ENCODE measurements at places on chromosomes 13 and 19.

- DNase-seq, result no peak
Measured at GRCh38 chr13:100039740-100040139, 49.2 kb upstream of the PCCA start.

DNA sequence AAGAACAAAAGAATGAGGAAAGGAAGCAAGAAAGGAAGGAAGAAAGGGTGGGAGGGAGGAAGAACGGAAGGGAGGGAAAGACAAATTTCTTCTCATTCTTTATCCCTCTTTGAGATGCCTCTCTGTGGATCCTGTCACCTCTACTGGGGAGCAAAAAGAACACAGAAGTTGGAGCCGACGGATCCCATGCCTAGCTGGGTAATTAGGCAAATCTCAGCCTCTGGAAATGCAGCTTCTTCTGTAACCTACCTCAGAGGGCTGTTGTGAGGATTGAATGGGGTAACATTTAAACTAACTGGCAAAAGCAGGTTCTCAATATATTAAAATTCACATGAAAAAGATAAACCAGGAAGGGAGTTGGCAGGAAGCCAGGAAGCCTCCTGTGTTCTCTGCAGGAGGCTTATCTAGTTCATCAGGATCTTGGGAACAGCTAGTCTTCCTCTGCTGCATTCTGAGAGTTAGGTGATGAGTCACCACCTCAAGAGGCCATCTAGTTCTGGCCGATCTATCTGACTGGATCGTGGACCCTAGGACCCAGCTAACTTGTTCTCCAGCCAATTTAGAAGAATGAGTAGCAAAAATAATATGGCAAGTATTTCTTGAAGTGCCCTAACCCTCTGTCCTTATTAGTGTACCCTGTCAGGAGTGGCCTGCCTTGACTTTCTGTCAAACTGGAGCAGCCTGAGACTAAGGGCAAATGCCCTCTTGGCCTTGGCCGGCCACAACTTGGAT lies 15.2 kb upstream of the CPB2 start:
- no peak for DNase-seq

DNA sequence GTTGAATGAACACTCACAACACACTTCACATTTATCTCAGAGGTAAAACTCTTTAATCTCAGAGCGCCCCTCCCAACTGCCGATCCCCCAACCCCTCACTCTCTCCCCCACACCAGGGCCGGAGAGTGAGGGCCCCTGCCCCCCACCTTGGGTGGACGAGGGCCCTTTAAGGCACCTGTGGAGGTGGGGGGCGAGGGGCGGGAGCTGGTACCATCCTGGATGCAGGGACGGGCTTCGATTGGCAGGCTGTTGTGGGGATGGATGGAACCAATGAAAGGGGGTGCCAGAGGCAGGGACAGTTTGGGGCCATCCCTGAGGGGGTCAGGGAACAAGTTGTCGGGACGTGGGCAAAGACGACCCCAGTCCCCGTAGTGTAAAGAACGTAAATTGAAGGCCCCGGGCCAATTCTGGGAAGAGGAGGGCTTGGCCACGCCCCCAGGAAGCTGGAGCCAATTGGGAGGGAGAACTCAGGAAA lies 1.7 kb upstream of the PNKP start:
- no peak for DNase-seq

- no peak for DNase-seq
Measured at GRCh38 chr13:24737042-24737441, 26.9 kb upstream of the RNF17 start.

DNA sequence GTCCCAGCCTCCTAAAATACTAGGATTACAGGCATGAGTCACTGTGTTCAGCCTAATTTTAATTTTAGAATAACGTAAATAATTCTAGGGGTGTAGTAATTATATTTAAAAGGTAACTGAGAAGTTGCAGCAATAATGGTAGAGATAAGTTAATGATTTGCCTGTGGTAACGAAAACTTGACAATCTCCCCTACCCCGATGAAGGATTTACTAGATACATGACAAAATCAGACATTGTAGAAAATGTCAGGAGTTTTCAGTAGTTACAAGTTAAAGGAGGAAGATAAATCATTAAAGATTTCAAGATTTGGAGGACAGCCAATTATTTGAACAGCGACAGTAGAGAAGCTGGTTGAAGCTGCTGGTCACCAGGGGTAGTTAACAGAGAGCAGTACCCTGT lies 652.2 kb upstream of the PCDH20 start:
- DNase-seq, result no peak

- no peak for DNase-seq
Measured at GRCh38 chr13:90276216-90276615, 1071.3 kb upstream of the MIR17HG start.

- no peak for DNase-seq
Measured at GRCh38 chr19:4678881-4679790, 9.0 kb upstream of the MYDGF start.

GRCh38 chr19:934865-935479 lies 9.1 kb downstream of the ARID3A start:
- DNase-seq, result no peak

DNA sequence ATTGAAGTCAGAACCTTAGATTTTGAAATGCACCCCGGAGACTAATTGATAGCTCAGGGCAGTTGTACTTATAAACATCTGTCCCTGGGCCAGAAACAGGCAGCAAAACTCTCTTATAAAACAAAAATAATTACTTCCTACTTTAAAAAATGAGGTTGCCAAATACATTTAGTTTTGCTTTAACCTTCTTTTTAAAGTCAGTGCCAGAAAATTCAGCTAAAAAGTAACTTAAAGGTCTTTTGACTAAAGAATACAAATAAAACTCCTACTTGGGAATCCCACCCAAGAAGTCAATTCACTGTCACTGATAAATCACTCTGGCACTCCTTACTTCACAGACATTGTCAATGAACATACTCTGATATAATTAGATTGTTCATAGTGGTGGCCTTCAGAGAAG lies 60.7 kb downstream of the DOCK9 start:
- no peak for DNase-seq

DNA sequence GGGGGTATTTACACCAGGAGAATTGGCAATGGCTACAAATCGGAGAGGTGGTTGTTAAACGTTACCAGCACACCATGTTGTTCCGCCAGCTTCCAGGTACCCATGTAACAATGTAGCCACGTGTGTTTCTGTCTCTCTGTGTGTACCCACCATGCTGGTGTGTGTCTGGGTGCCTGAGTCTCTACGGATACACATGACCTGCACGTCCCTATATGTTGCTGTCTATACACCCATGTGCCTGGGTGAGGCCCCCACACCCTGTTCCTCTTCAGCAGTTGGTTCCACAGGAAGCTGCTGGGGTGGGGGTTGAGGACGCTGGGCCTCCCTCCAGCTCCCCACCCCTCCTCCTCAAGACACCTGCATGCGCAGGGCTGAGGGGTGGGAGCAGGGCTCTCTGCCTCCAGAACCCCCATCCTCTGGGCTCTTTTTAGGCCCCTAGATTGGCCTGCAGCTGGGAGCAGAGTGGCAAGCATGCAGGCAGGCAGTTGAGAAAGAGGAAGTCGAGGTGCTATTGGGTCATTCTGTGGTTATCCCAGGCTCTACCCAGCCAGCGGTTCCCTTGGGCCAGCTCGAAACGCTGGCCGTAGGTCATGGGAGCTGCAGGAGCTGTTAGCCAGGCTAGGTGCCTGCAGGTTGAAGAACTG lies at the start of gene ARHGEF18:
Gene ARHGEF18, plus strand, starts transcription at position 351 of the 644 bp plus-strand sequence. CDS start 13,954 bp downstream, outside the sequence.
- DNase-seq, result peak; percentile 76

- no peak for DNase-seq
Measured at GRCh38 chr19:29542776-29543175, 17.0 kb downstream of the VSTM2B start.

- no peak for DNase-seq
Measured at GRCh38 chr19:29841559-29842367, 30.0 kb downstream of the CCNE1 start.

GRCh38 chr19:39645800-39646411 lies 9.8 kb upstream of the LGALS16 start:
- DNase-seq, result no peak

DNA sequence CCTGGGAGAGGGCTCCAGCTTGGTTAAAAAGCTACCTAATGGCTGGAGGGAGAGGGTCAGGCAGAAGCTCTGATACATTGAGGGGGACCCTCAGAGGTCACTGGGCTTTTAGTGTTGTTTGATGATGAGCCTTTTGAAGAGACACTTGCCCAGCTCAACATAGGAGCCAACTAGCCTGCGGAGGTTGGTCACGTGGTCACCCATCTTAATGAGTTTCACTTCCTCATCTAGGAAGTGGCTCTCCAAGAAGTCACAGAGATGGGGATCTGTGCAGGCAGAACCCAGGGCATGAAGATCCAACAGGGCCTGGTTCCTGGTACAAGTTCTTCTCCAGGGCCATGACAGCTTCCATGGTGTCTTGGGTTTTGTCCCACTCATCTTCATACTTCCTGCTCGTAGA lies 33.4 kb downstream of the IPO5 start:
- DNase-seq, result peak; percentile 38

DNA sequence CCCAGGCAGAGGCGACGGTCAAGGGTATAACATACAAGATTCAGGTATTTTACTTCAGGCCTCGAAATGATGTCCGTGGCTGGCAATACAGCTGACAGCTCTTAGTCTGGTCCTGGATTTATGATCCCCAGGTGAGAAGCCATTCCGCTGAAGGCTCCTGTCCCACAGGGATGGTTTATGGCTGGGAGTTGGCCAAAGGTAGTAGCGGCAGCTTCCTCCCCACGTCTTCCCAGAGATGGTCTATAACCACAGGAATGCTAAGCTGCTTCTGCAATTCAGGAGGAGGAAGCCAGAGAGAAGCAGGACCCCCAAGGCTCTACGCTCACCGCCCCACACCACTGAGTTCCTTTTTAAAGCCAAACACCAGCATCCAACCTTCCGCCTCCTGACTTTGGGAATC lies 27.1 kb downstream of the OLFM2 start:
- DNase-seq, result no peak

- no peak for DNase-seq
Measured at GRCh38 chr13:75220861-75221260, 261.1 kb downstream of the TBC1D4 start.

- DNase-seq, result peak; percentile 44
Measured at GRCh38 chr13:36981156-36981743, 17.9 kb downstream of the ALG5 start.

GRCh38 chr19:45613926-45614725 lies 12.1 kb upstream of the GPR4 start:
- DNase-seq, result no peak

DNA sequence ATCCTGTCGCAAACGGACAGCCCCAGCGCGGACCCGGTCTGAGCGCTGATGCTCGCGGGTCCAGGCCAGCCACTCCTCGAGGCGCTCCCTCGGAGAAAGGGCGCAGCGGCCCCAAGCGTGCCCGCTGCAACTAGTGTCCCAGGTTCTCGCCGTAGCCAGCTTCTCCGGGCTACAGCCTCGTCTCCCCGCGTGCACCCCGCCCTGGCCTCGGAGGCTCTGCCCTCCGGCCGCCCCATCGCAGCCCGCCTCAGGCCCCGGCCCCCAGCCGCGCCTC lies 487 bp downstream of the FLT1 start:
- no peak for DNase-seq

- no peak for DNase-seq
Measured at GRCh38 chr13:36030670-36031331, 100.4 kb downstream of the DCLK1 start.

GRCh38 chr13:74575729-74576125 lies 441.5 kb upstream of the KLF12 start:
- no peak for DNase-seq

- peak; percentile 94 for DNase-seq
Measured at GRCh38 chr19:11422163-11423065, 3.3 kb upstream of the RGL3 start.

- no peak for DNase-seq
Measured at GRCh38 chr13:20441056-20441455, 84.6 kb downstream of the CRYL1 start.

GRCh38 chr19:10086591-10087192 lies 575 bp downstream of the SHFL start:
- DNase-seq, result no peak

DNA sequence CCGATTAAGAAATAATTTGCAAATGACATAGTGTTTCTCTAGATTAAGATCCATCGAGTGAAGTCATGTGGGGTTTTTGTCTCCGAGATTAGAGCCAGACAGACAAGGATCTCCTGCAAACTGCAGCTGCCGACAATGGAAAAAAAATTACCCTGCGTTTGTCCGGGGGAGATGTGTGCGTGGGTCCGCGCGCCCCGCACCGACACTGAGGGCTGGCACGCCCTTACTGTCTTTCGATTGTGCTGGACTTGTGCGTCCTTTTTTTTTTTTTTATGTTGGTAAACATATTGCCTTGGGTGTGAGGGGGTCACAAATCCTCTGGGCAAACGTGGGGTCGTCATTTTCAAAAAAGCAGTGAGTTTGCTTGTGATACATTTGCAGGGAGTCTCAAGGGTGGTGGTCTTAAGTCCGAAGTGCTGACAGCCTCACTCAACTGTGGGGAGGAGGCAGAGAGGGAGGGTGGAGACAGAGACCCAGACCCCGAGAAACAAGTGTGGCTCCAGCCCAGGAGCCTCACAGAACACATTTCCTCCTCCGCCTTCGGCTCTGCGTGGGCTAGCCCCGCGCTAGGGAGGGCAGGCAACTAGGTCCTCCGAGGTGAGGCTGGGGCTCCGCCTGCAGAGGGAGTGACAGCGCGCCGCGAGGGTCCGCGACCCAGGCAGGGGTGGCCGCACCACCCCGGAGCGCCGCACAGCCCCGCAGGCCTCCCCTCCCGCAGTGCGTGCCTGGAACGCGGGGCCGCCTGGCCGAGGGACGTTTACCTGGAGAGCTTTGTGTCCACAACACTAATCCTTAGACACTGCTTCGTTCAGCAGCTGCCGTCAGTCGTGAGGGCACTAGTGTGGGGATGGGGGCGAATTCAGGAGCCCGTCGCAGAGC lies 11.7 kb upstream of the SOX1 start:
- no peak for DNase-seq

- no peak for DNase-seq
Measured at GRCh38 chr13:74751739-74752138, 617.5 kb upstream of the KLF12 start.

- no peak for DNase-seq
Measured at GRCh38 chr19:5112175-5112574, 143.3 kb downstream of the KDM4B start.

- DNase-seq, result no peak
Measured at GRCh38 chr13:23817830-23818229, 71.4 kb downstream of the MIPEP start.

GRCh38 chr13:37241786-37242185 lies 136.3 kb upstream of the CSNK1A1L start:
- DNase-seq, result no peak

DNA sequence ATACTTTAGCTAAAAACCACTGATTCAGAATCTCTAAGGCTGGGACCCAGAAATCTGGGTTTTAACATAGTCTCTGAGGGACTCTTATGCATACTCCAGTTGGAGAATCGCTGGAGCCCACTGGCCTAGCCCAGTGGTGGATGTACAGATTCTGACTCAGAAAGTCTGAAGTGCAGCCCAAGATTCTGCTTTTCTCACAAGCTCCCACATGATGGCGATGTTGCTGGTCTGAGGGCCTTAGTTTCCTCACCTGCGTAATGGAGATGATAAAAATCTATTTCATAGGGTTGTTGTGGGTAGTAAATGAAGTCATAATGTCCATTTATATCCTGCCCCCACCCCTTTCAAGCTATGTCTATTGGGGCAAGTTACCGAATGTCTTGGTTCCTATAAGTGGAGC lies 7.7 kb upstream of the CDADC1 start:
- peak; percentile 26 for DNase-seq

Measured in germinal center (tissue), 1 donor.